Stimulated activated CD4-positive, alpha-beta T cell treated with anti-CD3 and anti-CD28 coated beads, Interleukin-15, amount 100 ng/mL, for 48 hours (primary cell): ENCODE measurements at places on chromosomes 6 and 20.

DNA sequence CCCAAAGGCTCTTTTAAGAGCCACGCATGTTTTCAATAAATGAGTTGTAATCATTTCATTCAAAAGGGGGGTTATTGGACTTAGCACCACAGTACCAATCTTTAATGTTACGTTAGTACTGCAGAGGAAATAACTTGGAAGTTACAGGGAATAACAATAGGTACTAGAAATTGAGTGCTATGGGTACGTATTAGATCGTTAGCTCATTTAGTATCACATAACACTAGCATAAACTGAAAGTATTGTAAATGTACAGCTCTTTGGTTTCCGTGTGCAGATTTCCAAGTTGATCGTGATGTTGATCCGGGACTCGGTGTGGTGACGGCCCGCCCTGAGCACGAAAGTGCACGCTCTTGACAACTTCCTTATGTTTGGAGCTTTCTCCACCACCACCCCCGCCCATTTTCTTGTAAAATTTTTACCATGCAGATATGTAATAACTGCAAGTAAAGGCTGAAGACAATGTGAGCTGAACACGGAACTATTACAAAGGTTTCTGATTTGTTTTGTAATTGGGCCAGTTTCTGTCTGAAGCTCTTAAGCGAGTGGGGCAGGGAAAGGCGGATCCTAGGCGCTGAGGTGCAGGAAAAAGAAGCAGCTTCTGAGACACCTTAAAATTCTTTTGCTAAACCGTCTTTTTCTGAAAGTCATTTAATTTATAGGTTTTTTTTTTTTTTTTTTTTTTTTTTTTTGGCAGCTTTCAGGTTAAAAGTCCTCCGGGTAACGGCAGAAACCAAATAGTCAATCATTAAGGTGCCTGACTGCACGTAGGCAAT lies 71.5 kb downstream of the HFE start:
- peak; percentile 56 for DNase-seq

- no peak for DNase-seq
Observed at GRCh38 chr6:132199343-132199742, 201.9 kb downstream of the MOXD1 start.

DNA sequence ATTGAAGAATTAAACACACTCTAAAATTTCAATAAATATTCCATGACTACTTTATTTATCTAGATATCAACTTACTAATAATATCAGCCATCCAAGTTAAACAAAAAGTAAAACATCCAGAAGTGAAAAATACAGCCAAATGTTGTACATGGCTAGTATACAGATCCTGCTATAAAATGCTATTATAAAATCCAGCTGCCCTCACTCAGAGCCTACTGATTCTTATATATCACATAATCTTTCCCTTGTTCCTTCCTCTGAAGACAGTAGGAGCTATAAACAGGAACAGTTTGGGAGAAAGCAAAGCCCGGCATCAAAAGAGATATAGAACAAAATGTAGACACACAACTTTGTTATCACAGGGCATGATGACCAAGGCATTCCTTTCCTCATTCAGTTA lies 212.9 kb downstream of the PLCB4 start:
- DNase-seq = no peak

DNA sequence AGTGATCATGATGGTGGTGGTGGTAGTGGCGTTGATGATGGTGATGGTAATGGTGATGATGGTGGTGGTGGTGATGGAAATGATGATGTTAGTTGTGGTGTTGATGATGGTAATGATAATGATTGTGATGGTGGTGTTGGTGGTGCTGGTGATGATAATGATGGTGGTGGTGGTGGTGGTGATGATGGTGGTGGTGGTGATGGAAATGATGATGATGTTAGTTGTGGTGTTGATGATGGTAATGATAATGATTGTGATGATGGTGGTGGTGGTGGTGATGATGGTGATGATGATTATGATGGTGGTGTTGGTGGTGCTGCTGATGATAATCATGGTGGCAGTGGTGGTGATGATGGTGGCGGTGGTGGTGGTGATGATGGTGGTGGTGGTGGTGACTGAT lies 51.4 kb downstream of the ARHGAP40 start:
- DNase-seq = no peak

DNA sequence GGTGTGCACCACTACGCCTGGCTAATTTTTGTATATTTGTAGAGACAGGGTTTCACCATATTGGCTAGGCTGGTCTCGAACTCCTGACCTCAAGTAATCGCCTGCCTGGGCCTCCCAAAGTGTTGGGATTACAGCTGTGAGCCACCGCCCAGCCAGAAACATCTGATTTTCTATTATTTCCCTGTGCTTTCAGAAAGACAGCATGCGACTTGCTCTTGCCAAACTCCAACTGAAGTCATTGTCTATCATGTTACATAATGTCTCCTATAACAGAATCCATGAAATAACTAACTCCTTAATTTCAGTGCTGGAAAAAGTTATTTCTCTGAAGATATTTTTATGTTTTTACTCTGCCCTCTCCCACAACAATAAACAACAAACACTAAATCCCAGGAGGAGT lies 8.5 kb downstream of the RMND1 start:
- DNase-seq = no peak

DNA sequence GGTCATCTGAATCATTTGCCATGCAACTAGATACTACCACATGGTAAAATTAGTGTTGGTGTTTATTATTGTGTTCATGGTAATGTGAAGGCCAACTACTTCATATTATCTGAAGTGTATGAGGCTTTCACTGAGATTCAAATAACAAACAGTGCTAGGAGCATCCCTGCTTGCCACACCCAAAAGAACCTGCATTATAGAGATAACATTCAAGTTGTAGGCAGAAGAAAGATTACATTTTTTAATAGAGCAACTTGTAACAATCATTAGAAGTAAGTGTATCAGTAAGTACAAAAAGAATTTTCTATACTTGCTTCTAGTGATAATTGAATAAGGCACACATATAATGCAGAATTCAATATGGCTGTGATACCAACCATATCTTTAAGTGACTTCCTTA lies 49.8 kb downstream of the BCKDHB start:
- no peak for DNase-seq

- DNase-seq = peak; percentile 84
Observed at GRCh38 chr20:35447082-35447789, 8.2 kb upstream of the CEP250 start.

DNA sequence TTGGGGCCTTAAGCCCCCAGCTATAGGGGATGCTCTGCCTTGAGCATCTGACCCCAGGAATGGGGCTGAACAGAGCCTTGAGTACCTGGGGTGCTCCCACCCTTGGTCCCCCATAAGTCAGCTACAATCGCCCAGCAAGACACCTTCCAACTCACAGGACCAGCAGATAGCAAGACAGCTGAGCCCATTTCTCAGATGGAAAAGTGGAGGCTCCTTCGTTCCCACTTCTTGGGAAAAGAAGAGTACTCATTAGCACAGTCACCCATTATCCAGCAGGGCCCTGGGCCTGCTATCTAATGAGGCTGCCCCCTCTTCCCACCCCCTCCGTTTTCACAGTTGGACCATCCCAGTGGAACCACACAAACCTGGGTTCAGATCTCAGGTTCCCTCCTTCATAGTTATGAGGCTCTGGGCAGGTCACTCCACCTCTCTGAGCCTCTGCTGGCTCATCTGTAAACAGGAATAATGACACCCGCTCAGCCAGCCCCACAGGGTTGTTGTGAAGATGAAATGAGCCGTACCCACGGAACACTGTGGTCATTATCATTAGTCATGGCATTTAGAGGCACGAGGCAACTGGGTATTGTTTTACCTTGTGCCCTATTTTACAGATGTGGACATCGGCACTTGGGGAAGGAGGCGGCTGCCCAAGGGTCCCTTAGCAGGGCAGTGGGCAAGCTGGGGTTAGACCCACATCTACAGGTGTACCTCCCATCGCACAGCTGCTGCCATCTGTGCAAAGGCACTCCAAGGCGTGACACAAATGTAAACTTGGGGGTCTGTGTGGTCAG lies 4.5 kb downstream of the LPIN3 start:
- no peak for DNase-seq

DNA sequence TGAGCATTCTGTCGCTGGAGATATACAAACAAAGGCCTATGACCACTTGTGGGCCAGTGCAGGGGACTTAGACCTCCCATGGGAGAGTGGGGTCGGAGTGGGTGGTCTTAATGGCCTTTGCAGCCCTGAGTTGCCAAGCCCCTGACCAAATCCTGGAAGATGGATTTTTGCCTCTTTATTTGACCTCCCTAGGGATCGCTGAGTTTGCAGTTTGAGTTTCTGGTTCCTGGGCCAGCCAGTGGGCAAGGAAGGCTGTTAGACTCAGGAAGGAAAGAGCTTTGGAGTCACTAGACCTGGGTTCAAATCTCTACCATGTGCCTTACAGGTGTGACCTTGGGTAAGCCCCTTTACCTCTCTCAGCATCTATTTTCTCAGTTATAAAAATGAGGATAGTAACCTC lies 94.1 kb downstream of the CD40 start:
- DNase-seq = no peak

GRCh38 chr20:29743101-29743931 lies 1514.1 kb upstream of the DEFB115 start:
- no peak for DNase-seq

DNA sequence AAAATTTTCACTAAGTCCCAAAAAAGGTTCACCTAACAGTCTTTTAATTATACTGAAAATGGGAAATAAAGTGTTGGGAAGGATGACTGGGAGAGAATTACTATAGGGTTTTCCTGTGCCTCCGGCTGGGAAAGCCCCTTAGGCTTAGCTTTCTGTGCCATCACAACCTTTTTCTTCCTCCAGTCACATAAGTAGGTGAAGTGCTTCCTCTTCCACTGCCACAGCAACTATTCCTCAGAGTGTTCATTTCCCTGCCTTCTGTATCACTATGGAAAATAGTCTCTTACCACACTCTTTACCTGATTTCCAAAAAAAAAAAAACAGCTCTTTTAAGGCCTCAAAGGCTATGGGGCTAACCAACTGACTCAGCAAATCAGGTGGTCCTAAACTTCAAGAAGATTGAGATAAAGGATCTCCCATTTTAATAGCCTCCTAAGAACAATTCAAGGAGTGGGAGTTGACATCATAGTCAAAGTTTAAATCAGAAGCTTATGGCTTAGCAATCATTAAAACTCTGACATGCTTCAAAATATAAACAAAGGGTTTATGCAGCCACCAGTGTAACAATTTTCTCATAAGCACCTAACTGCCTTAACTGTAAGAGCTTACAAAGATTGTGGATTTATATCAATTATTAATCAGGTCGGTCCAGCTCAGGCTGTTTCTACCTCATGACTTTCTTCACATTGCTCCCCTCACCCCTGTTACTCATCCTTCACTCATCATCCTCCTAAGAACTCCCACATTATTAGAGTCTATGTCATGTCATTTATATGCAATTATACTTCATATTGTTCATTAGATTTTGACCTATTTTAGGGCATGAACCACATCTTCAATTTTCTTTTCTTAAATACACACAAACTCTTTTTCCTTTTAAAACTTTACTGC lies 95.3 kb downstream of the RNGTT start:
- DNase-seq = no peak

DNA sequence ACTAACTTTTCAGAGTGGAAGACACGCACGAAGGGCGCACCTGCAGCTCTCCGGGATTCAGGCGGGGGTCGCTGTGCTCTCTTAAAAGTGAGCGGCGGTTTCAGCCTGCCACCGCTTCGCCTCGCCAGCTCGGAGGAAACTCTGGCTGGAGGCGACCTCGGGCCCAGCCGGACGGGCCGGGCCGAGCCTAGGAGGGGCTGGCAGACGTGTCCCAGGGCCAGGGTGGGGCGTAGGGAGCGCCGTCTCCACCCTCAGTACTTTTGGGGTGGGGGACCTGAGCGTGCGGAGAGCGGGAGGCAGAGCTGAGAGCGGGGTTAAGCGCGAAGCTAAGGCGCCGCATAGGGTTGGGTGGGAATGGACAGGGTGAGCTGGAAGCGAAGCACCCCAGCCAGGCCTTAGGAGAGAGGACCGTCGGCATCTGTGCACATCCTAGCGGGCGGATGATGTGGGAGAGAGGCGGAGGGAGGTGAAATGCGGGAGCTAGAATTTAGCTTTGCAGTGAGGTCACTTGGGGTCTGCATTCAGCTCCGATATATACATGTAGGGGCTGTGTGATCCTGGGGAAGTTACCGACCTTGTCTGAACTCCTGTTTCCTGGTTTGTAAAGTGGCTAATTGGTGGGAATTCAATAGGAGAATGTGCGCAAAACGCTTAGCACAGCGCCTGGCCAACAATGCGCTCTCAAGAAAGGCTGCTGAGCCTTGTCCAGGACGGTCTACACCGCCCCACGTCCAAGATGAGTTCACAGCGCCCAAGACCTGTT lies 6.5 kb upstream of the TFAP2A start:
- no peak for DNase-seq

DNA sequence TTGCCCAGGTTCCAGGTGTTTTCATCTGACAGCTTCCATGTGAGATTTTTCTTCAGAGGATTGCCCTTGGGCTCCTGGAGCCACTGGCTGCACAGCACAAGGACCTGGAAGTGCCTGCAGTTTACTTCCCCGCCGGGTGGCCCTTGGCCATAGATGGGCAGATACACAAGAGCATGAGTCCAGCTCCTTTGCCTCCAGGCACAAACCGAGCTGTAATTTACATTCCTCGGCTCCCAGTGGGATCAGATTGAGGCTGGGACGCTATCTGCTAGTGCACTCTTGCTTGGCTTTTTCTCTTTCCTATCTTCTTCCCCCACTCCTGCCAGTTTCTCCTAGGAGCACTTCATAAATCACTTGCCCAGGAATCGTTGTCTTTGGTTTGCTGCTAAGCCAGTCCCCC lies 85.4 kb upstream of the RALY start:
- DNase-seq = no peak
